ENCODE measurements at places on chromosomes 16 and 17.

DNA sequence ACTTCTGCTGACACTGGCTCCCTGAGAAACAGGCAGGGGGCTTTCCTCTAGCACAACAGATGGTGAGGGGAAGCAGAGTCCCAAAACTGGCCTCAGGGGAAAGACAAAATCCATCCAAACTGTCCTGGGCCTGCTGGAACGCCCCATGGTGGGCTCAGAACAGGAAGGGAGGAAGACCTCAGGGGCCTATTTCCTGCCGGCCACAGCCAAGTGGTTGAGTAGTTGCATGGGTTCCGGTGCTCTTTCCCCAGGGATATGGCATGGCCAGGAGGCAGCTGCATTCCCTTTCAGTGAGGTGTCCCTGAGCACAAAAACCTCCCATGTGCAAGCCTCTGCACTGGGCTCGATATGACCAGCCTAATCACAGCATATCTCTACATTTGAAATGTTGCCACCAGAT lies 303.0 kb upstream of the IRX5 start:
- DNase-seq, result no peak

- DNase-seq, result peak; percentile 22
These were observed at the start of gene CACNA1H for GRCh38 chr16:1152651-1153259. TSS of gene CACNA1H (plus strand) at chr16:1153106. CDS start at chr16:1153738, 632 bp downstream.

DNA sequence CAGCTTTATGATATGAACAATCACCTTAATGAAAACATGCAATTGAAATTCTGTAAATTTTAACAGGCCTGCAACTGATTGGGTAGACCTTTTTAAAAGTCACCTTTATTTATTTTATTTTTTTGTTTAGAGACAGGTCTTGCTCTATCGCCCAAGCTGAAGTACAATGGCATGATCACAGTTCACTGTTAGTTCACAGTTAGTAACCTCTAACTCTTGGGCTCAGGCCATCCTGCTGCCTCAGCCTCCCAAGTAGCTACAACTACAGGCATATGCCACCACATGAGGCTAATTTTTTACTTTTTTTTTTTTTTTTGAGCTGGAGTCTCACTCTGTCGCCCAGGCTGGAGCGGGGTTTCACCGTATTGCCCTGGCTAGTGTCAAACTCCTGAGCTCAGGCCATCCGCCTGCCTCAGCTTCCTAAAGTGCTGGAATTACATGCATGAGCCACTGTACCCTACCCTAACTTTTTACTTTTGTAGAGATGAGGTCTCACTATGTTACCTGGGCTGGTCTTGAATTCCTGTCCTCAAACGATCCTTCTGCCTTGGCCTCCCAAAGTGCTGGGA lies 28.0 kb downstream of the AP1G1 start:
- DNase-seq, result no peak

DNA sequence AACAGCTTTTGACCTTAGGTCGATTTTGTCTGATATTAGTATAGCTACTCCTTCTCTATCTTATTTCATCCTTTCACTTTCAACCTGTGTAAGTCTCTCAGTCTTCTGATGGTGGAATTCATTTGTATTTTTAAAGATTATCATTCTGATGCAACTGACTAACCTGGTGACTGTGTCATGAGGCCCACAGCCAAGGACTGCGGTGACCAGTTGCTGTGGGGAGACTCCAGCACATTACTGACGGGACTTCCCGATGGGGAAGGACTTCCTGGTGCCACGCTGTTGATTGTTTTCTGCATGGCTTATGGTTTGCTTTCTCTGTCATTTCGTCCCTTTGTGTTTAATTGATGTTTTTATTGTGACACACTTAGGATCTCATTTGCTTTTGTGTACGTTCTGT lies 34.2 kb downstream of the RMI2 start:
- DNase-seq, result peak; percentile 19

- DNase-seq, result no peak
These were observed 444.0 kb downstream of the HS3ST3B1 start for GRCh38 chr17:14744761-14745473.

- no peak for DNase-seq
These were observed 41.5 kb upstream of the ETV4 start for GRCh38 chr17:43587647-43588046.

DNA sequence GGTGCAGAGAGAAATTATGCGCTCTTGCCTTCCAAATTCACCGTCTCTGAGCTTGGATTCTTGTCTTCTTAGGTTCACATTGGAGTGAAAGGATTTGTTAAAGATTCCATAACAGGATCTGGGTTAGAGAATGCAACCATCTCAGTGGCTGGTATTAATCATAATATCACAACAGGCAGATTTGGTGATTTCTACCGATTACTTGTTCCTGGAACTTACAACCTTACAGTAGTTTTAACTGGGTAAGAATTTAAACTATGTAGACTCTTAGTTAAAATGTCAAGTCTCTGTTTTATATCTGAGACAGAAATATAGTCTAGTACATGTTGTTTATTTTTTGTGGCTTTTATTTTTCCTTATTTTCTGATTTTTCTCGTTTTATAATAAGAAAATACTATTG lies 42.9 kb downstream of the CPD start:
- no peak for DNase-seq

- DNase-seq, result no peak
These were observed 49.3 kb upstream of the BCO1 start for GRCh38 chr16:81189100-81189664.

GRCh38 chr17:52064791-52065211 lies 93.7 kb downstream of the CA10 start:
- no peak for DNase-seq

GRCh38 chr16:67518676-67519075 lies 10.0 kb upstream of the RIPOR1 start:
- DNase-seq, result no peak

- no peak for DNase-seq
These were observed 76.0 kb downstream of the WIPI1 start for GRCh38 chr17:68381076-68381900.

GRCh38 chr17:21505819-21506815 lies 130.0 kb downstream of the KCNJ12 start:
- no peak for DNase-seq

DNA sequence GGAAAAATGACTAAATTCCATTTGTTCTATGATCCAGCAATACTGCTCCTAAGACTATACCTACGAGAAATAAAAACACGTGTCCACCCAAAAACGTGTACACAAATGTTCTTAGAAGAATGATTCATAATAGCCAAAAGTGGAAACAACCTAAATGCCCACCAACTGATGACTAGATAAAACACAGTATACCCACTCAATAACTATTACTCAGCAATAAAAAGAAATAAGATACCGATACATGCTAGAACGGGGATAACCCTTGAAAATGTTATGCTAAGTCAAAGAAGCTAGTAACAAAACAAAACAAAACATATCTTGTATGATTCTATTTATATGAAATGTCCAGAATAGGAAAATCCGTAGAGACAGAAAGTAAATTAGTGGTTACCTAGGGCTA lies 17.6 kb downstream of the CCL16 start:
- DNase-seq, result no peak

DNA sequence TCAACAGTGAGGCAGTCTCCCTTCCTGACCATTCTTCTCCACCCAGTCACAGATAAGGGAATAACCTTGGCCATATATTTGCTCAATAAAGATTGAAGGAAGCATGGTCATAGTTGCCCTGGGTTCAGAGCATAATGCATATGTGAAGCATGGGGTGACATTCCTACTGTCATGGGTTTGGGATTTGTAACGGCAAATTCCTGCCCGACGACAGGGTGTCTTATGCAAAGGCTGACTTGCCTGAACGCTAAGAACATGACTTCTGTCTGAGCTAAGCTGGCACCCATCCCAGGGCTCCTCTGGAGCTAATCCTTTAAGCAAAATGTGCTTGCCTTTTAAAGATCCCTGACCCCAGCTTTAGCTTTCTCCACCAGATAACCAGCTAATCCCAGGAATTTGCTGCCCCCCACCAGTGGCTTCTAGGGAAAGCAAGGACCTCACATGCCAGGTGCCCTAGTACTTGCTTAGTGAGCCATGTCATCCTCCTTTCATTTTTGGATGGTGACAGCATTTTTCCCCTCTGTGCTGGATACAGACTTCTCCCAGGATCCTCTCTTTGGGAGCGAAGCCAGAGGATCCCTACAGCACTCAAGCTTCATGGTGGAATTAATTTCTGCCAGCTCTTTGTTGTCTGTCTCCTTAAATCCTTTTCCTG lies 11.7 kb downstream of the SLC7A6OS start:
- no peak for DNase-seq

DNA sequence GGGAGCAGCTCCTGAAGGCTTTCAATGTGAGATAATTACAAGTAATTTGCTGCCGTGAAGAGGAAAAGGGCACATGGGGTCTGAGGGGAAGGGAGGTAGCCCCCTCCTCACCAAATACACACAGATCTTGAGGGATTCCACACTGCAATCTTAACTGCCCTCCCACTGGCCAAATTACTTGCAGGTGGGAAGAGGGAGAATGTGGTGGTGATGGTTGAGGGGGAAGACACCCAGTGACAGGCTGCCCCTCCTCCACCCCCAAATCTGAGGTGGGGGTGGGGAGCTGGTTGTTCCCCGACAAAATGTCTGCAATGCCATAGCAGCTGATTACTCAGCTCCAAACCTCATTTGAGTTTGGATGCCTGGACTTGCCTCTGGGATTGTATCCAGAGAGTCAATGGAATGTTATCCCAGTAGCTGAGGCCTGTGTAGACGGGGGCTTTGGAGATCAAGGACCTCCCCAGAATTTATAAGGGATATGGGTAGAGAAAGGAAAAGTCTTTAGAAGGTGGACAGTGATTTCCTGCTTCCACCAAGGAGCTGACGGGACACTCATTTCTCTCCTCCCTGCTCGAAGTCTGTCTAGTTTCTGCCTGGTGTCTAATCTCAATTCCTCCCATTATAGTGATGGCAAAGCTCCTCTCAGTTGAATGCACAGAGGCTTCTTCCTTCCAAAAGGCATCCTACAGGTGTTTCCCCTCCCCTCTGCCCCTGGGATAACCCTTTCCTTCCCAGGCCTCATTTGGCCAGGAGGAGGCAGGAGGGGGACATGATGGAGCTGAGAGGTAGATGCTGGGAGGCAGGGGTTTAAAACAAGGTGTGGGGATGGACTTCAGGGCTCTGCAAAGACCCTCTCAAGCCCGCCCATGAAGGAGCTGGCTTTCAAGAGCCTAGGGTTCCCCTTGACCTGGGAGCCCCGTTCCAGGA lies 8.7 kb downstream of the DLX4 start:
- DNase-seq, result no peak

DNA sequence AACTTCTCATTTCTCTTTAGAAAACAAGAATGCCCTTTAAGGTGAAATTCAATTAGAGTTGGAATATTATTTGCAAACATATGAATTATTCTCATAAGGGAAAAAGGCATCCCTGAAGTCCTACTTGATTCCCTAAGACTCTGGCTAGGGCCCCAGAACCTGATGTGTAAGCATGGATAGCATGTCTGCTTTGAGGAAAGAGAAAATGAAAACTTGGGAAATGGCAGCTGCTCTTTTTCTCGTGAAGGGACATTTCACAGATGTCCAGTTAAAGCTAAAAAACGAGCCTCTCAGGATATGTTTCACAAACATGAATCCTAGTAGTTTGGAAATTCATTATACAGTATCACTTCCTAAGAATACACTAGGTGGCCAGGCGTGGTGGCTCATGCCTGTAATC lies 112.3 kb upstream of the CLEC3A start:
- DNase-seq, result no peak

All from stimulated activated CD4-positive, alpha-beta T cell treated with anti-CD3 and anti-CD28 coated beads, Interleukin-1b, Interleukin-23, amount 100 ng/mL, for 24 hours (primary cell).